ENCODE measurements at places on chromosomes 12 and 14. TPM values are rescaled to one million over a fixed set of nuclear protein-coding genes. Genes with fewer than 3 reads are reported as not detected.

- H3K27me3 ChIP-seq, result no peaks in the 10 kb centered on the region
- H3K4me3 ChIP-seq, result no peak overlapping the region
- H3K27ac ChIP-seq, result no peak overlapping the region
- DNase-seq, result no peak
These were observed 4.3 kb upstream of the AP1G2 start for GRCh38 chr14:23571701-23572523.

DNA sequence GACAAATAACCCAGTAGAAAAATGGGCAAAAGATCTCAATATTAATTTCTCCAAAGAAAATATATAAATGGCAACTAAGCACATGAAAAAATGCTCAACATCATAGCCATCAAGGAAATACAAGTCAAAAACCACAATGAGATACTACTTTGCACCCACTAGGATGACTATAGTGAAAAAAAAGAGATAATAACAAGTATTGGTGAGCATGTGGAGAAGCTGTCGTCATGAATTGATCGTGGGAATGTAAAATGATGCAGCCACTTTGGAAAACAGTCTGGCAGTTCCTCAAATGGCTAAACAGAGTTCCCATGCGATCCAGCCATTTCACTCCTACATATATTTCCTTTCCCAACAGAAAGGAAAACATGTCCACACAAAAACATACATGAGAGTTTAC is 18.1 kb downstream of the JDP2 start:
- no peak overlapping the region for H3K27ac ChIP-seq
- DNase-seq, result no peak
- no peaks in the 10 kb centered on the region for H3K36me3 ChIP-seq
- peaks cover 11% of the 10 kb centered on the region for H3K4me1 ChIP-seq

DNA sequence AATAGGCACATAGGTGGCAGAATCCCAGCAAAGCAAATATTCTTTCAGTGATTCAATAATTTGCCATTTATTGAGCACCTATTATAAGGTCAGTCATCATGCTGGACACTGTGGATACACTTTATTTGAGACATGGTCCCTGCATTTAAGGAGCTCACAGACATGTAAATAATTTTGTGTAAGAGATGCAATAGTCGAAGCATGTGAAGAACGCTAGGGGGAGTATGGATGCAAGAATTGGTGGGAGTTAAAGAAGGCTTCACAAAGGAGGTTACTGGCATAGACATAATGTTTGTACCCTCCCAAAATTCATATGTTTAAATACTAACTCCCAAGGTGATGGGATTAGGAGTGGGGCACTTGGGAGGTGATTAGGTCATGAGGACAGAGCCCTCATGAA is 260.6 kb upstream of the GARIN6 start:
- no peak overlapping the region for H3K27ac ChIP-seq
- H3K36me3 ChIP-seq, result no peaks in the 10 kb centered on the region
- H3K27me3 ChIP-seq, result no peaks in the 10 kb centered on the region
- no peak overlapping the region for H3K4me3 ChIP-seq
- DNase-seq, result no peak

DNA sequence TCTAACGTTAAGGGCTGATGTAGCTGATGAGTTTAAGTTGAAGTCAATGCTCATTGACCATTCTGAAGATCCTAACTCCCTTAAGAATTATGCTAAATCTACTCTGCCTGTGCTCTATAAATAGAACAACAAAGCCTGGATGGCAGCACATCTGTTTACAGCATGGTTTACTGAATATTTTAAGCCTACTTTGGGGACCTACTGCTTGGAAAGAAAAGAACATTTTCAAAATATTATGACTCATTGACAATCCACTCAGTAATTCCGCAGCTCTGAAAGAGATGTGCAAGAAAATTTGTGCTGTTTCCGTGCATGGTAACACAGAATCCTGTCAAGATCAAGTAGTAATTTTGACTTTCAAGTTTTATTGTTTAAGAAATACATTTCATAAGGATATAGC is 35.0 kb upstream of the NAV3 start:
- no peaks in the 10 kb centered on the region for H3K27me3 ChIP-seq
- DNase-seq, result no peak
- no peaks in the 10 kb centered on the region for H3K36me3 ChIP-seq
- H3K4me3 ChIP-seq, result no peak overlapping the region

- H3K36me3 ChIP-seq, result no peaks in the 10 kb centered on the region
- DNase-seq, result no peak
- H3K27ac ChIP-seq, result no peak overlapping the region
- H3K4me1 ChIP-seq, result no peaks in the 10 kb centered on the region
- no peak overlapping the region for H3K4me3 ChIP-seq
- H3K27me3 ChIP-seq, result peaks cover 12% of the 10 kb centered on the region
These were observed 397.6 kb downstream of the NUAK1 start for GRCh38 chr12:105740970-105741725.

- H3K27ac ChIP-seq, result no peak overlapping the region
- no peak for DNase-seq
- H3K4me3 ChIP-seq, result peak overlapping the region; percentile 82
These were observed 566 bp upstream of the PRDM4 start for GRCh38 chr12:107761502-107761904.

DNA sequence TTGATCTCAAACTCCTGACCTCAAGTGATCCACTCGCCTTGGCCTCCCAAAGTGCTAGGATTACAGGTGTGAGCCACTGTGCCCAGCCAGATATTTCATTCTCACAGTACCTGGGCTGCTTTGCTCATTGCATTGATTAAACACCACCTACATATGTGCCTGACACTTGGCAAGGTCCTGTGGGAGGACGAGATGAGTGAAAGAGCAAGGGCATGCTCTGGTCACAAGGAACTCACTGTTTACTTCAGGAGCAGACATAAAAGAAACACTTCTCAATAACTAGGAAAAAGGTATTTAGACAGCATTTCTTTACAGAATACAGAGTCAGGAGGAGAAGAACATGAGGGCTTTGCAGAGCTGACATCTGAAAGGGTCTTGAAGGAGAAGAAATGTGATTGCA is 91.7 kb downstream of the TMCC3 start:
- H3K4me3 ChIP-seq, result no peak overlapping the region
- no peaks in the 10 kb centered on the region for H3K4me1 ChIP-seq
- DNase-seq, result no peak
- H3K36me3 ChIP-seq, result no peaks in the 10 kb centered on the region
- H3K27ac ChIP-seq, result no peak overlapping the region
- H3K27me3 ChIP-seq, result peaks cover 9% of the 10 kb centered on the region

GRCh38 chr12:122918827-122919226 is 22.9 kb upstream of the VPS37B start:
- H3K27me3 ChIP-seq, result no peaks in the 10 kb centered on the region
- H3K4me1 ChIP-seq, result peaks cover 14% of the 10 kb centered on the region
- DNase-seq, result no peak
- H3K4me3 ChIP-seq, result no peak overlapping the region
- H3K36me3 ChIP-seq, result no peaks in the 10 kb centered on the region
- no peak overlapping the region for H3K27ac ChIP-seq

Gene TMEM179
- not detected for total RNA-seq

Gene MUCL1
- total RNA-seq, result not detected

Gene GZMB
- 1.2 TPM for total RNA-seq

Gene DENR
- 59.4 TPM for total RNA-seq
